ENCODE measurements at places on chromosomes 16 and 17.

- DNase-seq, result no peak
These were observed 16.2 kb downstream of the MYLK3 start for GRCh38 chr16:46731691-46732555.

GRCh38 chr16:20291208-20292206, 35.8 kb downstream of the GP2 start:
- DNase-seq, result no peak

DNA sequence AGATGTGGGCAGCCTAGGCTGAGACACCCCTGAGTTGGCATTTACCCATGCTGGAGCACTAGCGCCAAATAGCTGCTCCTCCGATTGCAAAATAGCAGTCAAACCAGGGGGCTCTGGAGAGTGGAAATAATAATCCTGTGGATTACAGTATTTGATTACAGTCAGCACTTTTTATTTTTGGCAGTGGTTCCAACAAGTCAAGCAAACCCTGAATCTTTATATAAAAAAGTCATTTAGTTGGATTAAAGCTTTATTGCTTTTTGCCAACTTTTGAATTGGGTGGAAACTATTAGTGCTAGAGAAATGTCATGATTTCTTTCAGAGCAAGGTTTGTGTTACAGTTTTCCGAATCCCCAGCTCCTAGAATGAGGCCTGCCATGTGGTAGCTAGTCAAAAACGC, 99.3 kb upstream of the FAM20A start:
- DNase-seq, result no peak

GRCh38 chr16:70737377-70738082, 51.7 kb upstream of the MTSS2 start:
- no peak for DNase-seq

DNA sequence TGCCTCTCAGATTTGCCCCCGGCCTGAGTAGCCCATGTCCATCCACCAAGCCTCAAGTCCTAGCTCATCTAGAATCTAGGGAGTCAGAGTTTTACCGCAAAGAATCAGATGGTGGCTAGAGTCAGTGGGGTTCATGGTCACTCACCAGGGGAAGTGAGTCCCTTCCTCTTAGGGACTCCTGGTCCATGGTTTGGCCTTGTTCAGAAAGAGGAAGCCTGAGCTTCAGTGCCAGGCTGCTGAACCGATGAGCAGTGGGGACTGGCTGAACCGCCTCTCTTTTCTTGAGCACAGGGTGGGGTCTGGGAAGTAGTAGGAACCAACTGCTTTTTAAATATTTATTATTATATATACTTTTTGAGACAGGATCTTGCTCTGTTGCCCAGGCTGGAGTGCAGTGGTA, 160.3 kb downstream of the NTN1 start:
- no peak for DNase-seq

- DNase-seq, result no peak
These were observed 4.4 kb downstream of the SOX9 start for GRCh38 chr17:72125226-72125651.

DNA sequence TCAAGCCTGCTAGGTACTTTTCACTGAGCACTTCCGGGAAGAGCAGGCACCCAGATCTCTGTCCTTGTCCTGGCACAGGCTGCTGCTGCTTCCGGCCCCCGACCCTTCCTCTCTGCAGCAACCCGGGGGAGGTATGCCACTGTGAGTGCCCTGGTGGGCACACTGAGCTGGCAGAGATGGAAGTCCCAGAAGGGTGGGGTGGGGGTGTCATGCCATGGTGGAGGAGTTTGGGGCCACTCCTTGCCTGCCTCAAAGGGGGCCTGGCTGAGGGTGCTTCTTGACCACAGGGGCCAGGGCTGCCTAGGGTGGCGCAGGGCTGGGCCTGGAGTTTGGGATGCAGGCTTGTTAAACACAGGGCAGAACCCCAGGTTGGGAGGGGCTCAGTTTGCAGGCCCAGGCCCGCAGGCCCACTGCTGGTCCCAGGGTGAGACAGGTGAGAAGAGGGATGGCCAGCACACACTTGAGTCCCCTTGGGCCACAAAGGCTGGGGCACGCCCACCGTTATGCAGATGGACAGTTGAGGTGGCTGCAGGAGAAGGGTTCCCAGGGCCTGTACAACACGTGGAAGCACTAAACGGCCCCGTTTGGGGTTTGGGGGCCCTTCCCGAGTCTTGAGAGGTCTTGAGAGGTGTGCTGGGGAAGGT, 8.7 kb downstream of the TMEM235 start:
- DNase-seq, result no peak

GRCh38 chr17:4006165-4006589, 41.9 kb upstream of the ATP2A3 start:
- no peak for DNase-seq

- DNase-seq, result no peak
These were observed 370.3 kb downstream of the WWOX start for GRCh38 chr16:78469787-78470186.

- no peak for DNase-seq
These were observed 99.2 kb downstream of the SMG6 start for GRCh38 chr17:2204393-2204792.

DNA sequence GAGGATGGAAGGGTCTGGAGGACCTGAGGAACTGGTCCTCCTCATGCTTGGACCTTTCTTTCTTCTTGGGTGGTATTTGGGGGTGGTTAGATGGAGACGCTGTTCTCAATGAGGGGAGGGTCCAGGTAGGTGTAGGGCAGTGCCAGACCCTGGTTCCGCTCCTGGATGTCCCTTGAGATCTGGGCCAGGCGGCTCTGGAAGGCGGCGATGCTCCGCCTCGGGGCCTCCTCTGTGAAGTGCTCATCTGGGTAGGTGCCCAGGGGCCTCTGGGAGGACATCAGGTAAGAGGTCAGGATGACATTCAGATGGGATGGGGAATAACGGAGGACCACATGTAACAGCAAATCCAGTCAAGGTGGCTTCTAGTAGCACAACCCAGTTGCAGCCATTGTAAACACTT, 9.0 kb upstream of the ALOX12B start:
- no peak for DNase-seq

GRCh38 chr16:9797306-9797705, 384.9 kb downstream of the GRIN2A start:
- DNase-seq, result no peak

GRCh38 chr16:4115209-4115948, 863 bp downstream of the ADCY9 start:
- peak; percentile 25 for DNase-seq

GRCh38 chr17:7703584-7704479, 1.2 kb upstream of the EFNB3 start:
- DNase-seq, result no peak
